ENCODE measurements at places on chromosomes 2 and 18.

DNA sequence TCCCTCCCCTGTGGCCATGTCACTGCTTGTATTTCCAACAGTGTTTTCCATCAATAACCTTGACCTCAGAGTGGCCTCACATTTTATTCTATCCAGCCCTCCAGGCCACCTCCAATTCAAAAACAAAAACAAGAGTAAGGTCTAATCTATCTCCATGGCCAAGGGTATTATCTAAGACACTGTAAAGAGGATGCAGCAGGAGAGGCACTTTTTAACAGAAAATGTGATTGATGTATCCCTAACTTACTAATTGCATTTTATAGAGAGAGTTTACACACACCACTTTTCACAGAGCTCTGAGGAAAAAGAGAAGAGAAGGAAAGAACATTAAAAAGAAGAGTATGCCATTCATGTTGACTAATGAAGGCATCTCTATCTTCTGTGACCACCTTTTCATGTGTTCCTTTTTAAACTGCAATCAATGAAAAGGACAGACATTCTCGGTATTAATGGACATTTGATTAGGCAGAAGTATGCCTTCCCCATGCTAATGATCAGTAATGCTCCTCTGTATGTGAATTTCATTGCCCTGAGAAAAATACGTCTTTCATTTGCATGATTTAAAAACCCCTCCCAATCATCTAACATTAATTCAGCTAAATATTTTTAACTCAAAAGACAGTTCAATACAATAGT is 653.3 kb upstream of the POU3F3 start:
- DNase-seq, result no peak

- DNase-seq, result no peak
Observed at GRCh38 chr2:167822690-167823465, 424.5 kb downstream of the STK39 start.

- DNase-seq, result no peak
Observed at GRCh38 chr18:7844418-7844817, 277.3 kb downstream of the PTPRM start.

- DNase-seq, result peak; percentile 22
Observed at GRCh38 chr2:61288070-61288841, 126.3 kb downstream of the C2orf74 start.

DNA sequence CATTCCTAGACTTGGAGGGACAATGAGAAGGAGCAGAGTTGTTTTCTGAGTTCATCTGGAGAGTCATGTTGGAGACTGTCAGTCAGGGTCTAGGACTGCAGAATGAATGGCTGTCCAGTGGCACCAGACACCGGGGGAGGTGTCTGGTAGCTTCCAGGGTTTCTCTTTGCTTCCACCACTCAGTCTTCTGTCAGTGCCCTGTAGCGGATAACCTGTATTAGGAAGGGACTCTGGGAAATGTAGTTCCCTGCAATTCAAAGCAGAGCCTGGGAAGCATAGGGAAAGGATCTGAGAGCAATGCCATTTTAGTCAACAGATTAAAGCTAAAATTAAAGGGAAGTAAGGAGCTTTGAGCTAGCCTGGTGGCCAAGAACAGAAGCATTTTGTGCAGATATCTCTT is 257.9 kb downstream of the THSD7B start:
- DNase-seq, result no peak

DNA sequence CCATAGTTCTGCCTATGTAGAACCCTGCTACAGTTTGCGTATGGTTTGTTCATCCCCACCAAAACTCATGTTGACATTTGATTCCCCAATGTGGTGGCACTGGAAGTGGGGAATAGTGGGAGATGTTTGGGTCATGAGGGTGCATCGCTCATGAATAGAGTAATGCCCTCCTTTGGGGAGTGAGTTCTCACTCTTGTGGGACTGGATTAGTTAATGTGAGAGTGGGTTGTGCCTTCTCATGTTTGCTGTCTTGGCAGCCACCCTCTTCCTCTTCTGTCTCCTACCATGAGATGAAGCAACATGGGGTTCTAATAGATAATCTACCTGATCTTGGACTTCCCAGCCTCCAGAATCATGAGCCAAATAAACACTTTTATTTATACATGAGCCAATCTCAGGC is 237.2 kb upstream of the APCDD1 start:
- no peak for DNase-seq

DNA sequence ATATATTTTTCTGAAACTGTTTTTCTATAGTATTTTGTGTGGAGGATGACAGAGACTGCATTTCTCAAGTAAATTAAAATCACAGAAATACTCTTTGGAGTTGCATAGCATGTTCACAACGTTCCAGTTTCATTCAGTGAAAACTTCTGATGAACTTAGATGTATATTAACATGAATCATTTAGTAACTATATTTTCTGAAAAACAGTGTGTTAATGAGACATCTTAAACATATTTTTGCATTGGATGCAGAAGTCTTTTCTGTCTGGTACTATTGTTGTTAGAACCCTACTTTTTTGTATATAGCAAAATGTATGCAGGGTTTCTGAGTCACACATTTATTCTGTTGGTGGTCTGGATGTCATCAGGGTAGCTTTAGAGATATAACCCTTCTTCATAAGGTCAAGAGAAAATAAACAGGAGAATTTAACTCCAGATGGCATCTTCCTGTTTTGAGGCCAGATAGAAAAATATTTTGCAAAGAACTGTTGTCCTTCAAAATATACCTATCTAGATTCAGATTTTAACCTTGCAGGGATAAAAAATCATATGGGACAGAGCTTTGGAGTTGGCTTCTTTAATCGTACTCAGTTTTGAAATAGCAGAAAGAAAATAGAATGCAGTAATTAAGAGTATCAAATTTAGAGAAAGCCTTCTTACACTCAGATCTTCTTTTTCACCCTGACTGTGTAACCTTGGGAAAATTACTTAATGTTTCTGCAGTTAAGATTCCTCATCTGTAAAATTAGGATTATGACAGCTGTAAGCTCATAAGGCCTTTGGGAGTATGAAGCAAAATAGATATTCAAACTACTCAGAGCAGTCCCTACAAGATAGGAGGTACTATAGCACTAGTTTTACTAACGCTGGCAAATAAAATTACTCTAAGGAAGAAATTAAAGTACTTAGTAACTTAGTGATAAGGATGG is 5.3 kb downstream of the COL3A1 start:
- no peak for DNase-seq

DNA sequence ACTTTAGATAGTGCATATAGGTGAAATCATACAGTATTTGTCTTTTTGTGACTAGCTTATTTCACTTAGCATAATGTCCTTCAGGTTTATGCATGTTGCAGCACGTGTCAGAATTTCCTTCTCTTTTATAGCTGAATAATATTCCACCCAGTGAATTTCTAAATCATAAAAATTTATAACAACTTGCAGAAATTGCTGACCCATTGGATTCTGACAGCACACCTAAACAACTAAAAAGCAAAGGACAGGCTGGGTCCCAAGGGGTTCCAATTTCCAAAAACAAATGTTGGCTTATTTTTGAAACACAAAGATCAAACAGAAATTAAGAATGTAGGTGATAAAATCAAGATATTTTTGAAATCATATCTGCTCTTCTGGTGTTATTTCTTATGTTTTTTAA is 86.5 kb upstream of the ACKR3 start:
- no peak for DNase-seq

GRCh38 chr18:62603979-62604378 is 81.2 kb downstream of the ZCCHC2 start:
- no peak for DNase-seq

DNA sequence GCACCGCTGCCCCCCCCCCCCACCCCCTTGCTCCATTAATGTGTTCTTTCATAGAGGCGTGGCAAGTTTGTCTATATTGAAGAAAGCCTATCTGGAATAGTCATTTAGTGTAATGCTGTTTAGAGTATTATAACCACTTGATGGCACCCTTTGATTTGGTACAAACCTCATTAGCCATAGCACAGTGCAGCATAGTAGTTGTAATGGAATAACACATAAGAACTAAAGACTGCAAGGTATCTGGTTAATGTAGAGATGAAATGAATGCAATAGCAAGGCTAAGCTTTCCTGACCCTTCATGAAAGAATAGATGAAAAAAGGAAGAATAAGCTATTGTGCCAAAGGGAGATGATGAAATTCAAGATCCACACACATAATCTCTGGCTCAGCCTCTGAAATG is 81.9 kb downstream of the EHBP1 start:
- DNase-seq, result no peak

All from fibroblast of skin of left biceps (primary cell).